ENCODE measurements at places on chromosomes 3 and 15.
A peak's percentile ranks its signal among the peaks of the same experiment; 100 is the strongest.

GRCh38 chr15:45458746-45459403, 63.7 kb downstream of the SLC30A4 start:
- DNase-seq: no peak

DNA sequence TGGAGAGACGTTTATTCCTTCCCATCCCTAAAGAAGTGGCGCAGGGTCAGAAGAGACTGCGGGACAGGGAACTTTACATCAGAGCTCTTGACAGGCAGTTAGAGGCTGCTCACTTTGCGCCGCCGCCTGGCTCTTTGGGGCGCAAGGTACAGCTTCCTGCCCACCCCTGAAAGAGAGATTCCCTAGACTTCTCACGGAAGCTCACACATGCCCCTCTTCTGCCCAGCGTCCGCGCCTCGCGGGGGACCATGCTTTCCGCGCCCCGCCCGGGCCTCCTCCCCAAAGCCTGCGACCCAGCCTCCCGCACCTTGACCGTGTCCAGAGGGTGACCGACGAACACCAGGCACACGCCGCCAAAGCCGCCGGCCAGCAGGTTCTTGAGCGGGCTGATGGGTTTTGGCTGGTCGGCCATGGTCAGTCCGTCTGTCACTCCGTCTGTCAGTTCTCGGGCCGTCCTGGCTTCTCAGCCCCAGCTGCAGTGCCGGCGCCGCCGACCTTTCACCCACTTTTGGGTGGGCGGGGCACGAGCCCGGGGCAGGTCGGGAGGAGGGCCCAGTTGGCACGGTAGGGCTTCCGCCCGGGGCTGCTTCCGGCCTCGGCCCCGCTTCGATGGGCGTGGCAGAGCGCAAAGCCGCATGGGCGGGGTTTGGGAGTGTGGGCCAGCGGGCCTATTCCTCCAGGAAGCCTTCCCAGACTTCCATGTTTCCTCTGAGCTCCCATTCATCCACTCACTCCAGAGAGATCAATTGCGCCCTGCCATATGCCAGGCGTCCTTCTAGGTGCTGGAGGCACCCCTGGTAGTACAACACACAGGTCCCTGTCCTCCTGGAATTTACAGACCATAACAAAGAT, at the start of gene SLC25A20:
Gene SLC25A20 (minus strand): TSS at position 500 of the 852 bp plus-strand sequence. CDS start 88 bp downstream, at position 412.
- peak; percentile 9 for DNase-seq

DNA sequence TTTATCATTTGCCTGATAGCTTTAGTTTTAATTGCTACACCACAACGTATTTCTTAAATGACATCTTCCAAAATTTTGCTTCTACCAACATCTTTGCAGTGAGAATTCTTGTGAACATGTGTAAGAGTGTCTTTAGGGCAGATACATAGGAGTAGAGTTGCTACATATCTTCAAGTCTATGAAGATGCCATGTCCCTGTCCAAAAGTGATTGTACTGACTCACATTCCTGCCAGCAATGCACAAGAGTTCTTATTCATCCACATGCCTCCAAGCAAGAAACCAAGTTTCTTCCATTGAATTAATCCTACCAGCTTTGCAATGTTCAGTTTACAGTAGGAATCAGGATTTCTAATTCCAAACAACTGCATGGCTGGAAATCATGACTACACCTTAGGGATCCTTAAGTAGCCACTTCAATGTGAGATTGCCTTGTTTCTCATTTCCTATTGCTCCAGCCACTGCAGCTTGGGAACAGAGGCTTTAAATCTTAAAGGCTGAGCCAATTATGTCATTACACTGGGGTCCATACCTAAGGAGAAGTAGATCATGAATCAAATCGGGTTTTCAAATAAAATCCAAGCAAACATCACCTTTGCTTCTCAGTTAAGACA, 44.5 kb downstream of the BCL2L10 start:
- no peak for DNase-seq

GRCh38 chr3:151434151-151434890, 26.5 kb downstream of the IGSF10 start:
- no peak for DNase-seq

- DNase-seq: peak; percentile 69
Observed at GRCh38 chr15:45162771-45163507, 24.8 kb downstream of the SHF start.

DNA sequence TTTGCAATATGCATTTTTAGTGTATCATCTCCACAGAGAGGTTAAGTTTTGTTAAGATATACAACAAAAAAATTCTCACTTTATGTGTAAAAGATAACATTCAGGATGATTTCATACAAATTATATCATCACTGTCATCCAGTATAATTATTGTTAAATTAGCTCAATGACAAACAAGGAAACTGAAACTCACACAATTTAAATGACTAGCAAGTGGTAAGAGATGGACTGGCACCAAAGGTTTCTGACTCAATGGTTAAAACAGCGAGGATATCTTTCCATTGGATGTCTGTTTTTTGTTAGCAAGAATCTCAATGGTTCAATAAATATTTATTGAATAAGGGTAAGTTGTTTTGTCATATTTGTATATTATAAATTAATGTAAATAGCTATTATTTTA, 22.6 kb downstream of the CIP2A start:
- DNase-seq: no peak

DNA sequence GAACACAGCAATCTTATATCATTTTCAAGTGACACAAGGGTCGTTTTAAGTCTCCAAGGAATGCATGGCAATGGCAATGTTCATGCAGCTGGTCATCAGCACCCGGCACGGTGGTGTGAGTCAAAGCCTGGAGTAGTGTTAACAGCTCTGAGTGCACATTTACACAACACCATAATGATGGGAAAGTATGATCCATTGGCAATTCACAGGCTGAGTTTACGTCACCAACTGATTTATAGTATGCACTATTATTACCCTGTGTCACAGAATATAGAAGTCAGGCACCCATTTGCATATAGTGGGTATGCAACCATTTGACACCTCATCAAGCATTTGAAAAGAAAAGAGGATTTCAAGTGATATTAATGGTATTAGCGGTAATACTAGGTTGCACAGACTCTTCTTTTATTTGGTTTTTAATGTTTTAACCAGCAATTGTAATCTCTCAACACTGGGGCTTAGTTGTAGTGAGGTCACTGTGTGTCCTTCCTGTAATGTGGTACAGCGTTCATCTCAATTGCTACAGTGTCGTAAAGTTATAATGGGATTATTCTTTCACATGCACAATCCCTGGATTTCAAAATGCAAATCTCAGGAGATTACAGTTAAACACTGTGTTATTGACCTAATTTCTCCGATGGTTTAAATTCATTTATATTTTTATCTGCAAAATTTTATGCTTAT, 113.8 kb downstream of the C3orf38 start:
- DNase-seq: no peak

GRCh38 chr3:52200981-52201679, 3.2 kb downstream of the ALAS1 start:
- no peak for DNase-seq

GRCh38 chr15:23853286-23853685, 166.2 kb upstream of the NDN start:
- no peak for DNase-seq

GRCh38 chr15:33846862-33847261, 121.4 kb upstream of the CHRM5 start:
- DNase-seq: no peak

DNA sequence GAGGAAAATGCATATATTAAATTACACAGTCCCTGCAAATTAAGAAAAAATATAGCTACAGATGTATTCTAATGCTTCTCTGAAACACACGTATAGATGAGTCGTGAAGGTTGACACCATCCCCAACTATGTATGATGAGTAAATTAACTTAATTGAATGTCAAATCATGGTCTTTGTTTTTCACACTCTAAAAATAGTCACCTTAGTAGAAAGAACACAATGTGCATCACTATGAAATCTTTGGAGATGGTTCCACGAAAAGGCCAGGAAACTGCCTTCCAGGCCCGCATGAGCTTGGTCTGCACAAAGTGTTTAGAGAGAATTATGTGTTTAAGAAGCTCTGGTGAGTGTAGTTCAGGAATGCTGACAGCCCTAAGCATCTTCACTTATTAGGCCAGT, 313.4 kb upstream of the IL12A start:
- no peak for DNase-seq

GRCh38 chr15:47844437-47844836, 127.1 kb downstream of the SEMA6D start:
- no peak for DNase-seq

GRCh38 chr3:72177075-72178050, 392.4 kb upstream of the PROK2 start:
- DNase-seq: no peak

DNA sequence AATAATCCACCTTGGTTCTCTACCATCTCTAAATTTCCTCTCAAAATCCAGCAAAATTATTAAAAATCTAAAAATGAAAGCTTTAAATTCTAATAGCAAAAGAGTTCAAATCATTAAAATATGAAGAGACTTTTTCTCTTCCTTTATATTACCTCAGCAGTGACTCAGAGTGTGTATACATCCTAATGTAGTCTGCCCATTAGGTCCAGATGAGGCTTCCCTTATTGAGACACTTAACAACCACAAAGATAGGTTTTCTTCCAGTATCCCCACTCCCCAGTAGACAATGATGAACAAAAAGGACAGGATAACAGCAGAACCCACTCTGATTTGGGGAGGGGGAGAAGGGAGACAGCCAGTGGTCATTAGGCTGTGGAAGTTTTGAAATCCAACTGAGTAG, 61.5 kb upstream of the DCBLD2 start:
- no peak for DNase-seq

DNA sequence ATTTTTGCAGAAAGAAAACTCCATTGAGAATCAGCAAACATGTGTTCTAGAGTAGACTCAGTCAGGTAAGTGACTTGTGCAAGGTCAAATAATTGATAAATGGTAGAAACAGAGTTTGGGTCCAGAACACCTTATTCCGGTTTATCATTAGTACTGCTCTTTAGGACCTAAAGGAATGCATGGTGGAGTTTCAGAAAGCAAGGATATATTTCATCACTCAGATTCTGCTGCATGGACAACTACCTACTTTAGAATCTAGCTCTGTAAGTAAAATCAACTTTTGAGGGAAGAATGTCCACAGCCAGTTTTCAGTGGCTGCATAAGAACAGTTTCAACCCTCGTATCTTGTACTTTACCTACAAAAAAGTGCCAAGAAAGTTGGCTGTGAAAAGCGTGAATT, 43.6 kb downstream of the TIMP4 start:
- DNase-seq: no peak

DNA sequence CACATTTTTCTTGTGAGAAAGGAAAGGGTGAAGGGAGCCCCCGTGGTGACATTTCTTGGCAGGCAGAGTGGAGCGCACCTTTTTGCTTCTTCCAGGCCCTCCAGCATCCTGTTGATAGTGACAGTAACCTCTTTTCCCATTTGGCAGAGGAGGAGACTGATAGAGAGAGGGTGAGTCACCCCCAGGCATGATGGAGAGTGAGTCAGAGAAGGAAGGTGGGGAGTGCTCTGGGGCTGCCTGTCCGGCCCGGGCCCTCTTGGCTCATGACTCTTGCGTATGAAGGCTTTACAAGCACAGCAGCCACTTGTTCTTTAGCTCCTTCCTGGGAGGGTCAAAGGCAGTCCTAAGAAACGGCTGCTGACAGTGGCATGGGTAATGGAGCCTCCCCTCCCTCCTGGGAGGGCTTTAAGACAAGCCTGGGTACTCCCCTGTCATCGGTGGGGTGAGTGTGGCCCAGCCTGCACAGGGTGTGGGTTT, 16.0 kb downstream of the ANKRD63 start:
- DNase-seq: no peak

GRCh38 chr3:3739330-3740060, 59.7 kb upstream of the LRRN1 start:
- DNase-seq: no peak

GRCh38 chr3:100316641-100317069, 17.9 kb upstream of the NIT2 start:
- DNase-seq: no peak

DNA sequence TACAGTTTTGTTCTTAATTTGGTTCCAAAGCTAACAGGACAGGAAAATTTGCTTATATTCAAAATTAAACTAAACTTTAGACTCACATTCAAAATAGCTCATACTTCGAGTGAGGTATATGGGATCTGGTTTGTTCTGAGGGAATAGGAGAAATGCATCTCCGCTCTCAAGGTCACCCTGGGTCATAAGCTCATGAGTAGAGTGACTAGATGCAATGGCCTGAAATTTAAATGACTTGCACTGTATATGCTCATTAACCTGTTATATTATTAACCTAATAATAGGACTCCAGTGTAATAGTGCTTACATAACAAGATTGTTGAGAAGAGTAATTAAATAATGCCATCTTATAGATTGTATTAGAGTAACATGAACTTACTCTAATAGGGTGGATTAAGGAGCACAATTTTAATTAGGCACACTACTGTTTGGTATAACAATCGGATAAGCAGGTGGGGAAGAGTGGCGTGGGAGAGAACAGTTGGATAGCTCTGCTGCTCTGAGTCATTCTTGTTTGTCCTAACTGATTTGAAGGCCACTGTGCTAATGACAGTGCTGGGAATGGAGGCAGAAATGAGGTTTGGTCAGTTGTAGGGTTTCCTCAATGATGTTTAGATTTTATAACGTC, 5.2 kb downstream of the NKTR start:
- no peak for DNase-seq

DNA sequence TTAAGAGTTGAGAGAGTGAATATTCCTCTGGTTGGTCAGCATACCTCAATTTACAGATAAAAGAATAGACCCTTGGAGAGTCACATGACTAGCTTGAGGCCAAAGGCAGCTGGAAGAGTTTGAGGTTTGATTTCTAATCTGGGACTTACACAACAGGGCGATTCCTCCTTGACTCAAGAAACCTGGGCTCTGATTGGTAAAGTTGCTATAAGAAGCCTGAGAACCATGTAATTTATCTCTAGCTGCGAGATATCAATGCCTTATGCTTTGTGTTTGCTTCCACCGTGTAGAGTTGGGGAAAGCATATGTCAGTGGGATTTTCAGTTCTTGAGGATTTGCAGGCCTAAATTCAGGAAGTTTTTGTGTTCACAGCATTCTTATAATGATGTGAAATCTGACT, 206.0 kb downstream of the KLHL25 start:
- DNase-seq: no peak

DNA sequence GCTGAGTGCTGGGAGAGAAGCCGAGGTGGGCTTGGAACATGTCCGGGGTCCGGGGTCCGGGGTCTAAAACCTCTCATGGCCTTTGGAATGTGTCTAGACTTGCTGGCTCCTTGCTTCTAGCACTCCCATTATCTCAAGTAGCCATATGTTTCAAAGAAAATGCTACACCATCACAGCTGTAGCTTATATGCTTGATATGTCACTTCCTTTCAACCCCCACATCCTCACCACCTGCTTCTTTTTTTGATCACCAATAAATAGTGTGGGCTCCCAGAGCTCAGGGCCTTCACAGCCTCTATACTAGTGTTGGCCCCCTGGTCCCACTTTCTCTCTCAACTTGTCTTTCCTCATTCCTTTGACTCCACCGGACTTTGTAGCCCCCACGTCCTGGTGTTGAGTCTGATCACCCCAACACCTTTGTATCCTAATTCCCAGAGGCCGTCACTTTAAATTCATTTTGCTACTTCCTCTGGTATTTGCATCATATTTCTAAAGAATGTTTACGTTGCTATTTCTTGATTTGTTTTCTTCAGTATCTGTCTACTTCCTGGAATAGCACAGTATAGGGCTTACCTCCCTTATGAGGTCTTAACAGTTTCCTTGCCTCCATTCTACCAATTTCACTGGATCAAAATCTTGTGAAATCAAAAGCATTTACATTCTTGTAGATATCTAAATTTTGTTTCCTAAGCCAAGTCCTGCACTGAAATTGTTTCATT, 71.9 kb upstream of the CHRNB4 start:
- peak; percentile 43 for DNase-seq

- no peak for DNase-seq
Observed at GRCh38 chr3:5951026-5951425, 763.5 kb downstream of the EDEM1 start.

GRCh38 chr3:74268753-74269152, 345.7 kb downstream of the CNTN3 start:
- DNase-seq: no peak

- no peak for DNase-seq
Observed at GRCh38 chr3:148878095-148878494, 13.0 kb downstream of the CPA3 start.
